ENCODE measurements at places on chromosomes 5 and 9.

- DNase-seq: no peak
Observed at GRCh38 chr5:69242215-69242927, 7.7 kb downstream of the CDK7 start.

GRCh38 chr5:133454442-133454841 is 157.9 kb downstream of the FSTL4 start:
- DNase-seq: no peak

DNA sequence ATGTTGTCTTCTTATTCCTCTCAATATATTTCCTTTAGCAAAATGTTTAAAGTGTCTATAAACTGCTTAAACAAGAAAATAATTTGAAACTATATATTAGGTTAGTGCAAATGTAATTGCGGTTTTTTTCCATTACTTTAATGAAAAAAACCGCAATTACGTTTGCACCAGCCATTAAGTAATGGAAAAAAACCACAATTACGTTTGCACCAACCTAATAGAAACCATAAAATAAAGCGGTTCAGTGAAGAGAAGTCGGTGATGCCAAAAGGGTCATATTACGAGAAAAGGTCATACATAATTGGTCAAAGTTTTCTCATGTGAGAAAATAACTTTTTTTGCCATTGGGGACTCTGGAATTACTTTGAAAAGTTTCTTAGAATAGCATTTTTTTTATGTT is 385.6 kb upstream of the ST8SIA4 start:
- DNase-seq: no peak

DNA sequence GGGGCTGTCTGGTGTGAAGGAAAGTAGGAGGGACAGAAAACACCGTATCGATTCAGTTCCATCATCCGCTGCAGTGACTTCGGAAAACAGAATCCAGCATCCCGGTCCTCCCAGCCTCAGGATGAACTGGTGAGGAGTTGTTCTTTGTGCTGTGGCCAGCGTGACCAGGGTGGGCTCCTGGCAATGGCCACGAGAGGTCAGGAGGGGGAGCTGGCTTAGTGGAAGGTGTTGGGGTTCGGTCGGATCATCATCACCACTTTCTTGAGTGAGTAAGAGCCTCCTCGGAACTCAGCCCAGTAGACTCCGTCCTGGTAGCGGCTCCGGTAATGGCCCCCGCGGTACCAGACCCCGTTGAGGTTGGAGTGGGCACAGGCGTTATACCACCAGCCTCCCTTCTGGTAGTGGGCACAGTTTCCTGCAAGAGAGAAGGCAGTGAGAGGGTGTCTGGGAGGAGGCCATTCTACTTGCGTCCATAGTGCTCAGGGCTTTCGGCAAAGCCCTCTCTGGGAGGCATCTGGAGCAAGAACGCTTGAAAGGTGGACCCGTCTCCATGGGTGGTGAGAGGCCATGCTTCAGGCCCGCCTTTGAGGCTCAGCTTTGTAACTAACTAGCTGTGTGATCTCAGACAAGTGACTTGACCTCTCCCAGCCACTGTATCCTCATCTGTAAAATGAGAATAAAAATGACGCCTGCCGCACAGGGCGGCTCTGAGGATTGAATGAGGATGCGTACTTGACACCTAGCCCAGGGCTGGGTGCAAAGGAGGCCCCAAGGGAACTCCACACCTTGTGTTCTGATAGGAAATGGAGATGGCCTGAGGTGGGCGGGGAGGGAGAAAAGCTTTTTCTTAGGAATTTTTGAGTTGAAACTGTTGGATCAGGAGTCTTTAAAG is 33.5 kb downstream of the ANGPTL2 start:
- no peak for DNase-seq

DNA sequence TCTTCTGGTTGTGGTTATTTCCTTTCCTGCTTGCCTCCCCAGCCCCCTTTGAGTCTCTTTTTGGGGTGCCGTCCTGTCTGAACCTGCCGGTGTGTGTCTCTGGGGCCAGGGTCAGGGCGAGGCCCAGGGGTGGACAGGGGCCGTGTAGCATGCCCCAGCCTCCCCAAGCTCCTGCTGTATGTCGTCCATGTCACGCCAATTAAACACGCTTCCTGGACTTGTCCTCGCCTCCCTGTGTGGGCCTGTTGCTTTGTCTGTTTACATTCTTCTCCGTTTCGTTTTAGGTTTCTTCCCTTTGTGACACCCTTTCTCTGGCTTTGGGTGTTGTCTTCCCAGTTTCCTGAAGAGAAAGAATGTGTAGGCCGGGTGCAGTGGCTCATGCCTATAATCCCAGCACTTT is 28.5 kb upstream of the HMCN2 start:
- no peak for DNase-seq

- no peak for DNase-seq
Observed at GRCh38 chr9:6758248-6758497, 400 bp downstream of the KDM4C start.

DNA sequence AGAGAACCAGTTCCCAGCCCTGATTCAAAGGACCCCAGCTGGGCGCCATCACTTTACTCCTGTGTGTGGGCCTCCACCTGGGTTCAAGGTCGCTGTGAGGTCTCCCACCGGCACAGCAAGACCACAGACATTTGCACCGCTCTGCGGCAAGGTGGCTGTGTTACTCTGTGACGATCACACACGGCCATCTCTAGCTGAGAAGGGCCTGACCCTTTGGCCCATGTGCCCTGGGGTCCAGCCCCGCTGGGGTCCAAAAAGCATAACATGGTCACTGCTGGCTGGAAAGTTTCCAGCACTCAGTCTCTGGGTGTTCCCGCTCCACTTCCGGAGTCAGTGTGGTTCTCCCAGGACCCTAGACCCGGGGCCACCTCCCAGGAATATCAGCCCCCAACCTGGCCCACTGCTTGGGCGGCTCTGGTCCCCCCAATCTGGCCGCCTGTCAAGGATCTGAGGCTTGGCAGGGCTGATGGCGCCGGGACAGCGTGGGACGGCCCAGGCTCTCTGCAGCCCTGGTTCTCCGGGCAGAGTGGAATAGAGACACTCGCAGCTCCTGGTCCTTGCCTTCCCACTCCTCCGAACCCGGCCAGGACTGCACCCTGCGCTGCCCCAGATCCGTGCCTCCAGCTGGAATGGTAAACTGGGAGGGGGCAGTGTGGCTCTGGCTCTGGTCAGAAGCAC is 3.9 kb upstream of the LMX1B start:
- DNase-seq: no peak

DNA sequence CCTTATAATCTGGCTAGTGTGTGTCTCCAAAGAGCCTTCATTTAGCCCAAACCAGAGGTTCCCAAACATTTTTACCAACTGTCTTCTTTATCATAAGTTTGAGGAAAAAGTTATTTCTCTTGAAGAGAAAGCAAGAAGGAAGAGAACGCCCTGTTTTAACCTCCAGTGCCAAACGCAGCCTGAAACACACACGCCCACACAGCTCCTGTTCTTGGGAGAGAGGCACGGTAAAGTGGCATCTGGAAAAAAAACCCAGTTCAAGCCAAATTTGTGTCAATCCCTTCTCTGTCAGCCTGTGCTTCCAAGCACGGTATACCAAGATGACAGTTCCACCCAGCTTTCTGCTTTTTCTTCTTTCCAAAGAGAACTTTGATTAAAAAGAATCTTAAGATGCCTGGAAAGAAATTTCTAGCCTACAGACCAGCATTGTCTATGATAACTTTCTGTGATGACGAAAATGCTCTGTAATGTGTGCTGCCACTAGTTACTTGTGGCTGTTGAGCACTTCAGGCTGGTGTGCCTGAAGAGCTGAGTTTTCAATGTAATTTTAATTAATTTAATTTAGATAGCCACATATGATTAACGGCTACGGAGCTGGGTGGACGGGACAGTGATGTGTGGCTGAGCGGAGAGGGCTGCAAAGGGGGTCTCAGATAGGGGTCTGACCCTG is 62.3 kb downstream of the ACER2 start:
- DNase-seq: no peak

DNA sequence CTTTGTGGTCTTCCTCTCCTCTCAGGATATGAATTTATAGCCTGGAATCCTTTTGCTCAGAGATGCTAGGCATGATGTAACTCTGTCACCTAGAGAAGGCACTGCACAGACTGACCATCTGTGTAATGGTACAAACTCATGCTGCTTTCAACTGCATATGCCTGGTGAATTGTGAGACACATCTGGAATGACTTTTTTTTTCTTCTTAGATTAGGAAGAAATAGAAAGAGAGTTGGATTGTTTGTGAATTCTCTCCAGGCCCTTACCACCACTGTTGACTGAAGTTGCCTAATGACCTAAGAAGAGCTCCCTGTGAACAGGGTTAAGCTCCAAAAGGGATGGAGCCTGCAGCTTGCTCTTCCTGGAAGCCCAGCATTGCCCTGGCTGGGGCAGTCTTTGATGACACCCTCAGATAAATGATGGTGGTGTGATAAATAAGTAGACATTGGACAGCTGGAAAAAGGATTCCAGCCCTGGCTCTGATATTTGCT is 47.8 kb upstream of the TRIM32 start:
- DNase-seq: no peak

DNA sequence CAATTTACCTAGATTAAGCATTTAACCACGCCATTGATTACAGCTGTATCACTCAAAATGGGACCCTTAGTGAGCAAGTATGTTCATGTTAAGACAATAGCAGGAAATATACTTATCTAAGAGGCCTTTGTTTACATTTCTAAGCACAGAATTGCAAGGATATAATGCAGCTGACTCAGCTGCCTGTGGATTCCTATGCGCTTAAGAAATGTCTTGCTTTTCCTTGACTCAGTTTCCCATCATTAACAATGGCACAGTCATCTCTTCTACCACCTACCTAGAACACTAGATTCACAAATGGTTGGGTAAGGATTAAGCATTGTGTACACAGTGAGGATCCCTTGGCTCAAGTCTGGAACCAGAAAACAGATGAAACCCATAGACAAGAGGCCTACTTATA is 163.8 kb downstream of the TSSK1B start:
- DNase-seq: no peak

GRCh38 chr5:161988077-161988476 is 79.5 kb upstream of the GABRG2 start:
- DNase-seq: no peak

GRCh38 chr5:5179079-5179478 is 38.9 kb downstream of the ADAMTS16 start:
- no peak for DNase-seq

DNA sequence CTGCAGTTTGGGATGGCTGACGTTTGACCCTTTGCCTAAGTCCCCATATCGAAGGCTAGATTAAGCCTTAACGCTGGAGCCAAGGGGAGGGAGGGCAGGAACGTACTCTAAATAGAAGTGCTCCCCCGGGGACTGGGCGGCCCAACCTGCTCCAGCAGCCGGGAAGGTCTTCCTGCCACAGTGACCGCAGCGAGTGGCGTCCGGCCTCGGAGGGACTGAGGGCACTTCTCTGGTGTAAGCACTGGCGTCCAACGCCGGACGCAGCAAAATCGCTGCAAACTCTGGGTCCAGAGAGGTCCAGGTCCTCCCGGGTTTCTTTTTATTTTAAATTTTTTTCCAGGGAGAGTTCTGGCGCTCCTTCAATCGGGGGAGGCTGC is 505 bp upstream of the ACER2 start:
- no peak for DNase-seq

DNA sequence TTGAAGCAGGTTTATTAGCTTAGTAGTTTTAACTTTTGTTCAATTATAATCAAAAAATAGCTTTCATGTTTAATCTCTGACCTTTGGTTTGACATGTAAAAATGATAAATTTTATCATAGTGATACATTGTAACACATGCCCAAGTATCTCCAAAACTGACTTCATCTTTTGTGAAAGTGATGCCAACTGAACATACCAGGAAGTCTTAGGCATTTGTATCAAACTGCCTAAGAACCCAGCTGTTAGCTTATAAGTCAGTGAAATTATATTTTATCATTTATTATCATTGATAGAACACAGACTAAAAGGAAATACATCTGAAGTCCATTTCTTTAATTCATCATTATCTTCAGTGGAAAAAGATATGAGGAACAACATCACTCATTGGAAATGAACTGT is 39.1 kb downstream of the NIPBL start:
- DNase-seq: no peak

- no peak for DNase-seq
Observed at GRCh38 chr5:100706776-100707175, 171.6 kb downstream of the FAM174A start.

- DNase-seq: no peak
Observed at GRCh38 chr9:91734371-91734981, 215.6 kb downstream of the ROR2 start.

GRCh38 chr5:11027660-11028059 is 266.6 kb upstream of the DAP start:
- no peak for DNase-seq

DNA sequence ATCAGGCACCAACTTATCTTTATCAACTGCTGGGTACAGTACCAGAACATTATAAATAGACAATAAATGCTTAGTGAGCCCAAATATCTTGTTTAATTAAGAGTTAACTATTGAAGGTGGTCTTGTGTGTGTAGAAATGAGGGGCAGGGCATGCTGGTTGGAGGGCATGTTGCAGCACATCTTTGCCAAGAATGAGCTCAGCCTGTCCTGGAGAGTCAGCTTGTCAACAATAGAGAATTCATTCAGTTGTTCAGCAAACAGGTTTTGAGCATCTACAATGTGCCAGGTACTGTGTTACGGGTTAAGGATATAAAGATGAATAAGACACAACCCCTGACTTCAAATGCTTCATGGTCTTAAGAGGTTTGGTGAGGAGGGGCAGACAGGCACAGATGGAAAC is 19.2 kb upstream of the F2RL1 start:
- no peak for DNase-seq

DNA sequence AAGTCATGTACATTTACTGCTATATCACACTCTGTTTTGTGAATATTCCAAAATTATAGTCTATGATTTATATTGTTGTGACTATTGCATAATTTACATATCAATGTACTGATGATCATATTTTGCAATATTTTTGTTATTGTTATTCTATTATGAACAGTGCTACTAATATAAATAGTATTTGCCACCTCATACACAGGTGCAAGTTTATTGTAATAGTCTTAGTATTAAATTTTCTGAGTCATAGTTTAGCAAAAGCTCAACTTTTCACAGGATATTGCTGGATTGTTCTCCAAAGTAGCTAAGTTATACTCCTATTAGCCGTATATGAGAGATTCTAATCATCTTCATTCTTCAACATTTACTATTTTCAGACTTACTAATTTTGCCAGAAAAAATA is 124.7 kb downstream of the TMC1 start:
- DNase-seq: no peak

DNA sequence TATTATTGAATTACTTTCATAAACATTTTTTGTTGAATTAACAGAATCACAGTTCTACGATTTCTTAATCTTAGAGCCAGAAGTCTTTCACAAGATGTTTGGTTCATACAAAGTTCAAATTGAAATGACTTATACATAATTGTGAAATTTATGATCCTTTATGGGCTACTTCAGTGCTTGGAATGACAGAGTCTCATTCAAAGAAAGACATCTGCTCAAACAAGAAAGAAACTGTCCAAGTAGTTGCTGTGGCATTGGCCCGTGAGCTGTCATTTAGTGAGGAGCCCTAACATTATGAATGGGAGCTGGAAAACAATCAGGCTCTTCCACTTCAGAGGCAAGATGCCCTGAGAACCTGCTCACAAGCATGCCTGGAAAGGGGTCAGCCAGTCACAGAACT is 63.4 kb downstream of the AUH start:
- no peak for DNase-seq

DNA sequence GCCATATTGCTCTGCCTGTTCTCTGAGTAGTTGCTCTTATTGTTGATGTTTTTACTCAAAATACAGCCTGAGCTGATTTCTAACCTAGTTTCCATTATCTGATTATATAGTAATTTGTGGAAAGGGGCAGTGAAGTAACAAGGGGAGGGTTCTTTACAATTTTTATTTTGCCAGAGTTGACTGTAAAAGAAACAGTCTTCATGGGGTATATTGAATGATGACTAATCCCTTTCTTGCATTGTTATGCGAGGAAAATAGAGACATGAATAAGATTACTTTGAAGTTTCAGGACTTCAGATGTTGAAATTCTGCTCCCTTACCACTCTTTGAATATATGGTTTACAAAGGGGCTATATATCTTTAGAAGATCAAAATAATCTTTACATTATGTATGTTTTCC is 9.1 kb upstream of the LRRC70 start:
- no peak for DNase-seq

All from HS-27A (cell line).